ENCODE measurements at places on chromosomes 13 and 19. TPM values are rescaled to one million over a fixed set of nuclear protein-coding genes. Genes with fewer than 3 reads are reported as not detected.

KLF1 gene
- not detected for total RNA-seq

LSM14A gene
- 52.9 TPM for total RNA-seq

PALM gene
- 3.9 TPM for total RNA-seq

RAVER1 gene
- 14.4 TPM for total RNA-seq

HS6ST3 gene
- total RNA-seq, result not detected

SIAH3 gene
- total RNA-seq, result not detected

NLRP7 gene
- under 0.01 TPM for total RNA-seq

NPHS1 gene
- total RNA-seq, result not detected

SPRED3 gene
- total RNA-seq, result 2.9 TPM

NALCN gene
- 1.8 TPM for total RNA-seq

ATP4B gene
- total RNA-seq, result not detected

NUP62 gene
- 28.1 TPM for total RNA-seq

PTGER1 gene
- 5.4 TPM for total RNA-seq

ACER1 gene
- not detected for total RNA-seq

IL4I1 gene
- 1.3 TPM for total RNA-seq

PTPRH gene
- total RNA-seq, result 4.5 TPM

CD22 gene
- total RNA-seq, result not detected

CHST8 gene
- 0.15 TPM for total RNA-seq

LRRC63 gene
- 0.17 TPM for total RNA-seq

KASH5 gene
- total RNA-seq, result not detected

ZNF575 gene
- total RNA-seq, result 0.29 TPM

ZNF431 gene
- total RNA-seq, result 3.1 TPM

ELSPBP1 gene
- not detected for total RNA-seq

ABCA7 gene
- total RNA-seq, result 6.0 TPM

EDDM13 gene
- not detected for total RNA-seq

EEF2 gene
- total RNA-seq, result 2,700 TPM

B3GNT3 gene
- not detected for total RNA-seq

APOC1 gene
- total RNA-seq, result 0.58 TPM

ATP7B gene
- total RNA-seq, result 2.0 TPM

IFNL1 gene
- total RNA-seq, result not detected

ZFP36 gene
- 7.3 TPM for total RNA-seq

ACP7 gene
- under 0.01 TPM for total RNA-seq

CPAMD8 gene
- total RNA-seq, result 3.5 TPM

CRYL1 gene
- total RNA-seq, result 27.6 TPM

FPR1 gene
- total RNA-seq, result not detected

RNF225 gene
- total RNA-seq, result 0.66 TPM

ZNF534 gene
- 0.17 TPM for total RNA-seq

VAV1 gene
- not detected for total RNA-seq

MUC16 gene
- total RNA-seq, result not detected

CEACAM4 gene
- not detected for total RNA-seq

APOC4 gene
- total RNA-seq, result not detected

CD209 gene
- not detected for total RNA-seq

BSPH1 gene
- not detected for total RNA-seq

CBY2 gene
- not detected for total RNA-seq

RCBTB2 gene
- 9.5 TPM for total RNA-seq

SOHLH2 gene
- total RNA-seq, result 2.0 TPM

OR7A5 gene
- total RNA-seq, result not detected
